Left lung (tissue), 14 donors: ENCODE measurements at places on chromosomes 12 and 14. TPM values are rescaled to one million over a fixed set of nuclear protein-coding genes. Genes with fewer than 3 reads are reported as not detected.
A peak's percentile ranks its signal among the peaks of the same experiment; 100 is the strongest.

GRCh38 chr14:105682956-105683570, 156.7 kb downstream of the TMEM121 start:
- no peak for DNase-seq

DNA sequence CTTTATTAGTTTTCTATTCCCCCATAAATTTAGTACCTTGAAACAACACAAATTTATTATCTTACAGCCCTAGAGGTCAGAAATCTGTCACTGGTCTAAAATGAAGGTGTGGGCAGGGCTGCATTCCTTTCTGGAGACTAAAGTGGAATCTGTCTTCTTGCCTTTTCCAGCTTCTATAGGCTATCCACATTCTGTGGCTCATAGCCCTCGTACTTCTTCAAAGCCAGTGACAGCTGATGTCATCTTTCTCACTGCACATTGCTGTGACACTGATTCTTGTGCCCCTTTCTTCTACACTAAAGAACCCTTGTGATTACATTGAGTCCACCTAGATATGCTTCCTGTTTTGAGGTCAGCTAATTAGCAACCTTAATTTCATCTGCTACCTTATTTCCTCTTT, 23.2 kb upstream of the DCN start:
- DNase-seq: no peak

DNA sequence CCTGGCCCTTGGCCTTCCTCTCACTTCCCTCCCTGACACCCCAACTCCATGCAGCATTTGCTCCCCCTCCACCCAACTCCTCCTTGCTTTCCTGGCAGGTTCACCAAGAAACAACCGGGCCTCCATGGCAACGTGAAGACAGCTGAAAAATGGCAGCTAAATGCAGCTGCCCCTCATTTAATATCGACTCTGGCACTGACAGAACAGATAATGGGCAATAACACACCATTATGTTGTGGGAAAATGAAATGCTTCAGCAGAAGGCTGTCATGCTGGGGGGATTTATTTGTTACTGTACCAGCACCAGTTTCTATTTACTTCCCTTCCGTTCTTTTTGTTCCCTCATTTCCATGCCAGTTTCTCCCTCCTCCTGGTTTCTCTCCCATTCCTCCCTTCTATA, 440.8 kb downstream of the NRXN3 start:
- DNase-seq: no peak

DNA sequence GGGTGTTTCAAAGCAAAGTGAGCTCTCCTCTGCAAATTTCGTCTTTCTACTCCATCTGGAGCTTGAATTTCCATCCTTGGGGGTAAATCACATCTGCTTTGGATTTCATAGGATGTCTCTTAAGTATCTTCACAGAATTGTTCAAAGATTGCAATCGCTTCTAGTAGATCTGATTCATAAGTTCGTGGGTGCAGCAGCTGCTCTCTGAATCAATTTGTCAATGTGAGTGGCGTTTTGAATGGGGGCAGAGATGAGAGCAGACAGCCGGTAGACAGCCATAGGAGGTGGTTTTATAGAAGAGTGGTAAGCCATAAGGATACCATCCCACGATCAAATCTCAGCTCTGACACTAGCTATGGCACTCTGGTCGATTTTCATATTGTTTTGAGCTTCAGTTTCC, 146.0 kb upstream of the RPH3A start:
- DNase-seq: no peak

GRCh38 chr12:26034371-26035142, 76.1 kb downstream of the RASSF8 start:
- no peak for DNase-seq

DNA sequence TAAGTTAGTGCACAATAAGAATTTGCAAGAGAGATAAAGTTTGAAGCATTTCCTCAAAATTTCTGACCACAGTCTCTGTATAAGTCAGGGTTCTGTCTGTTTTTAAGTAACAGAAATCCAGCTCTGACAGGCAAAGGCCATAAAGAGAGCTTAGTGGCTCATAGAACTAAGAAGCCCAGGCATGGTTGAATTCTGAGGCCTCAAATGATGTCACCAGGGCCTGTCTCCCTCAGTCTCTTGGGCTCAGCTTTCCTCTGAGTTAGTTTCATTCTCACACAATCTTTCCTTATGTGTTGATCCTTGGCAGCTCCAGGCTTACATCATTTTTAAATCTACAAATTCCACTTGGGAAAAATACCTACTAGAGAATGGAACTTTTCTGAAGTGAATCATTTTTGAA, 173.4 kb upstream of the ATP2B1 start:
- DNase-seq: no peak

DNA sequence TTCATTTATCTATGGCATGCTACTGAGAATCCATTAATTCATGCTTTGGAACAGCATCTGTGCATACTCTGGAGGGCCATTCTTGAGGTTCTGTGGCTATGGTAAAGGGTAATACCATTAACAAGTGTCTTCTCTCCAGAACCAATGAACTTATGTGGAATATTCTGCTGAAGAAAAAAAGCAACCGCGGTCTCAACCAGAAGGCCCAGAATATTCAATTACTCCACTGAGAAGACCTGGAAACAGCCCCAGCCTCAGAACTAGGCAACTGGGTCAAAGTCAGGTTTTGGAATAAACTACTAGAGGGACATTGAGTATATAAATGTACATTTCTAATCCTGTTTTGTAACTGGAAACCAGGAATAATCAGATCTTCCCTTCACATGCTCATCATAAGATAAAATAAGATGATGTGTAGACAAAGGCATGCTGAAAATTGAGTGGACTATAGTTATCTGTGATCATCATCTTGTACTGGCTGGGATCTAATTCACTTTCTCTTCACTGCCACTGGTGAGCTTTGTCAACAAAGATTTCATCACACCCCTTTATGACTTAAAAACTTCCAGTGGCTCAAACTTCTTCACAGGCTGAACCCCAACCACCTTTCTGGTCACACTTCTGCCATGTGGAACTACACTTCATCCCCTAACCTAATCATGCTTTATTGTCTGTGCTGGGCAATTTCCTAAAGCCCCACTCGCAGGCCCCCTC, 6.0 kb downstream of the SPTB start:
- DNase-seq: no peak

GRCh38 chr12:102533483-102534215, 53.3 kb upstream of the IGF1 start:
- DNase-seq: no peak

DNA sequence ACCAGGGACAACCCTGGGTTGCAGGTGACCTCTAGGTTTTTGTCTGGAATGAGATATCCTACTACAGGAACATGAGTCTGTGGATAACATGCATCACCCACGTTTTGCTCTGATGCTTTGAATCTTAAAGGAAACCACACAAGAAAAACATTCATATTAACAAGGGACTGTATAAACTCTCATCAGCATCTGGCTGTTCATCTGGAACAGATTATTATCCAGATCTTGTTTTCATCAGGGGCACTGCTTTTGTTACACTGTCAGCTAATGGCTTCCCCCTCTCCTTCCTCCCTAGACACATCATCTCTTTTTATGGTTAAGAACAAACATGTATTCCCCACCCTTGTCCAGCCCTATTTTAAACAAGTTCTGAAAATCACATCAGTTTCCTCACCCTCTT, 1095.7 kb downstream of the AACS start:
- no peak for DNase-seq

GRCh38 chr14:95227279-95227860, 70.0 kb upstream of the DICER1 start:
- peak; percentile 57 for DNase-seq

GRCh38 chr12:39269492-39269891, 173.4 kb downstream of the KIF21A start:
- no peak for DNase-seq

- DNase-seq: no peak
Measured at GRCh38 chr12:6062757-6063735, 61.4 kb downstream of the VWF start.

DNA sequence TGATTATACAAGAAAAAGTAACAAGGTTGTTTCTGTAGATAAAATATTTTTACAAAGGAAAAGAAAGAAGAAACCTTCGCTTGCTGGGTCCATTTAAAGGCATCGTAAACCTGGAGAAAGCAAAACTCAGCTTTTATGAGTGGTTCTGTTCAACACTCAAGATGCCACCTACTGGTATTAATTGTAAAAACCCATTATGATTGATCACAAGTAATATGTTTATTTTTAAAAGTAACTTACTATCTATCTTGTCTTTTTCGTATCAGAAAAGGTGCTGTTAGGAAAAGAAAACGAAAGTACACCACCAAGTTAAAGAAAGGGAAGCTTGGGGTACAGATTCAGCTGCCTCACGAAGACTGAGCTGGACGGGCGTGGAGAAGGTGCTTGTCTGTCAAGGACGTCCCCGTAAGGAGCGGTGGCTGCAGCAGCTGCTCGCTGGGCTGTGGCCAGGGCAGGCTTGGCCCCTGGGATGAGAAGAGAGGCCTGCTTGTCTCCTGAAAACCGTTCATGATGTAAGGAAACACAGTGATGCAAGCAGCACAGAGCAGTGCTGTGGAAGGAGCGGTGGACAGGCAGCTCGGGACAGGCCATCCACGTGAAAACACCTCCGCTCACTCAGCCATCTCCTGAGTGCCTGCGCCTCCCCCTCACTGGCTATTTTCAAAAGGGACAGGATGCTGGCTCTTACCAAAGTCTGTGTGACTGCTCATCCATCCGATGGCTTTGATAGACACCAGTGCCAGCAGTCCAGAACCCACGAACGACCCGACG, 25.0 kb downstream of the SLC15A4 start:
- no peak for DNase-seq

GRCh38 chr14:73749706-73750530, 35.7 kb upstream of the PNMA1 start:
- DNase-seq: no peak

DNA sequence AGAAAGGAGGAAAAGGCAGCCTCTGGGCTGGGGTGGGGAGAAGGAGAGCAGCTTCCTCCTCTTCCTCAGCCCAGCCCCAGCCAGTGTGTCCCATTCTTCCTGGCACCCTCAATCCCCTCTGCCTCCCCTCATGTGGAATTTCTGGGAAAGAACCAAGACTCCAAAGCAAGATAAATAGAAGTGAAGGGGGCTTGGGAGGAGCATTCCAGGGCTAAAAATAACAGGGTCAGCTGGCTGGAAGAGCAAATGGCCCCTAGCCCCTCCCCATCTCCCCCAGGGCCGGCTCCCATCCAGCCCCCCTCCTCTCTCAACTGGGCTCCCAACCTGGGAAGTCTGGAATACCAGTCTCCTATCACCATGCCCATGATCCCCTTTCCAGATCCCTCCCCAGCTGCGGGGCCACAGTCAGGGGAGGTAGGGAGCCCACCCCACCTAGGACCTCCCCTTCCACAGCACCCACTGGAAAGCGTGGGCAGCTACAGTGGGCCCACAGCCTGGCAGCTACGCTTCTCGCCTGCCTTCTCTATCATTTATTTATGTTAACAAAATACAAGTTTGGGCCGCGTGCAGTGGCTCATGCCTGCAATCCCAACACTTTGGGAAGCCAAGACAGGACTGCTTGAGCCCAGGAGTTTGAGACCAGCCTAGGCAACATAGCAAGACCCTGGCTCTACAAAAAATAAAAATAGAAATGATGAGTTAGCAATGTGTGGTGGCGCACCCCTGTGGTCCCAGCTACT, 88.3 kb downstream of the IRF2BPL start:
- peak; percentile 83 for DNase-seq

DNA sequence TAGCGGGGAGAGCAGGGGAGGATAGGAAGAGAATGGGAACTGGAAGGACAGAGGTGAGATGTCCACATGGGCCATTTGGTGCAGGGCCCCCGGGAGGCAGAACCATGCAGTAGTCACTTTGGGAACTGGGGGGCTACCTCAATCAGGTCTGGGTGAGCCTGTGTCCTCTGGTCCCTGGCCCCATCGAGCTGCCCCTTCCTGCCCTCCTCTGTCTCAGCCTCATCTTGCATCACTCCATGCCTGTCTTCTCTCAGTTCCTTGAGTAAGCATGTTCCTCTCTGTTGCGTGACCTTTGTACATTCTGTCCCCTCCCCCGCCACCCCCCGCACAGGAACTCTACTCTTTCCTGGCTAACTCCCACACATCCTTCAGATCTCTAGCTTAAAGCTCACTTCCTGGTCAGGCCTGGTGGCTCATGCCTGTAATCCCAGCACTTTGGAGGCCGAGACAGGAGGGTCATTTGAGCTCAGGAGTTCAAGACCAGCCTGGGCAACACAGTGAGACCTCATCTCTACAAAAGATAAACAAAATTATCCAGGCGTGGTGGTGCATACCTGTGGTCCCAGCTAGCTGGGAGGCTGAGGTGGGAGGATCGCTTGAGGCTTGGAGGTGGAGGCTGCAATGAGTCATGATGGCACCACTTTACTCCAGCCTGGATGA, 23.2 kb downstream of the FOS start:
- no peak for DNase-seq

DNA sequence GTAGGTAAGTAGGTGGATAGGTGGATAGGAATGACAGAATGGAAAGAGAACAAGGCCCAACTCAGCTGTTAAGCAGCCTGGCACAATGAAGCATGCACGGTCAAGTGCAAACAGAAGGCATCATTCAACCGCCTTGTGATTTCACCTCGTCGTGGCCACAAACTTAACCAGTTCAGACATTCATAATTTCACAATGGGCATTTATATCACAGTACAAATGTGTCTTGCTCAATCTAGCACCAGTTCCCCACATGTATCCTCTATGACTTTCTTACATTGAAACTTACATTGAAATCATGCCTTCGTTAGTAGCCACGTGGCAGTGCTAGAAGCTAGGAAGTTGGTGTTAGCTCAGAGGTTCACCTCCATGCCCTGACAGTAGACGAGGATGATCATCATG, 207.5 kb downstream of the ETV6 start:
- no peak for DNase-seq

- DNase-seq: no peak
Measured at GRCh38 chr12:94892544-94893267, 110.8 kb downstream of the NDUFA12 start.

- DNase-seq: no peak
Measured at GRCh38 chr12:114404926-114405518, 922 bp downstream of the TBX5 start.

GRCh38 chr14:53103636-53104340, 49.3 kb downstream of the DDHD1 start:
- no peak for DNase-seq

DNA sequence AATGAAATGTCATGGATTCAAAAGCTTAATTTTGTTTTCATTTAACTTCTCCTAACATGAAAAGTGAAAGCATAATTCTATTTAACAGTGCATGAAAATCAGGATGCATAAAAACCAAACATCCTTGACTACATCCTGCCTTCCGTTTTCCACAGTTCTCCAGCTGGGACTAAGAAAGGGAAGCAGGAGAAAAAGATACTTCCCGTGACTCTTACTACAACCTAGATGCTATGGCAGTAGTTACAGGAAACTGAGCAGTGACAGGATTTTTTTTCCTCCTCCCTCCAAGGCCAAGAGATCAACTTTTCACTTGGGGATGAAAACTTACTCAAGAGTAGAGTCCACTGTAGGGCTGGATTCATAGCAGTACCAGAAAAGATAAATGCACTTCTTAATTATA, 2.6 kb downstream of the EXOC5 start:
- DNase-seq: peak; percentile 12

GRCh38 chr14:104115691-104116287, 22.6 kb upstream of the KIF26A start:
- peak; percentile 53 for DNase-seq

- DNase-seq: no peak
Measured at GRCh38 chr14:48350971-48351370, 675.6 kb upstream of the MDGA2 start.

- no peak for DNase-seq
Measured at GRCh38 chr12:56661979-56662638, 16.3 kb upstream of the ATP5F1B start.

The ZNF385A gene
- polyA plus RNA-seq: 10.2 TPM

The RPS6KL1 gene
- polyA plus RNA-seq: 0.76 TPM

The ARHGDIB gene
- 79.5 TPM for polyA plus RNA-seq

The EID3 gene
- 5.9 TPM for polyA plus RNA-seq

The ANG gene
- 9.7 TPM for polyA plus RNA-seq

The MAPKAPK5 gene
- polyA plus RNA-seq: 50.5 TPM

The ZNF839 gene
- polyA plus RNA-seq: 17.7 TPM
